ENCODE measurements at places on chromosomes 11 and 22. TPM values are rescaled to one million over a fixed set of nuclear protein-coding genes. Genes with fewer than 3 reads are reported as not detected.

DNA sequence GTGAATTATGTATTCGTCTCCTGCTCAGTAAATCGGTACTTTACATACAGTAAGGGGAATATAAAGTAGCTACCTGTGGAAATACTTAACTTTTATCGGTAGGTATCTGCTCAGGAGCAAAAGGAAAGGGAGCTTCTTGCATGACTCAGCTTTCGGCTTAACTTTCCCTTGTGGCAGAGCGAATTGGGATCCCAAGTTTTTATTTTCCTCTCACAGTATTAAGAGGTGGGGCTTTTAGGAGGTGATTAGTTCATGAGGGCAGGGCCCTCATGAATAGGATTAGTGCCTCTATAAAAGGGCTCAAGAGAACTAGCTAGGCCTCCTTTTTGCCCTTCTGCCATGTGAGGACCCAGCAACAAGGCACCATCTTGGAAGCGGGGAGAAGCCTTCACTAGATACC is 18.7 kb downstream of the RCN1 start:
- no peaks in the 10 kb centered on the region for H3K36me3 ChIP-seq
- peaks cover 6% of the 10 kb centered on the region for H3K4me1 ChIP-seq
- H3K4me3 ChIP-seq = no peak overlapping the region
- no peak overlapping the region for H3K27ac ChIP-seq
- H3K27me3 ChIP-seq = no peaks in the 10 kb centered on the region

DNA sequence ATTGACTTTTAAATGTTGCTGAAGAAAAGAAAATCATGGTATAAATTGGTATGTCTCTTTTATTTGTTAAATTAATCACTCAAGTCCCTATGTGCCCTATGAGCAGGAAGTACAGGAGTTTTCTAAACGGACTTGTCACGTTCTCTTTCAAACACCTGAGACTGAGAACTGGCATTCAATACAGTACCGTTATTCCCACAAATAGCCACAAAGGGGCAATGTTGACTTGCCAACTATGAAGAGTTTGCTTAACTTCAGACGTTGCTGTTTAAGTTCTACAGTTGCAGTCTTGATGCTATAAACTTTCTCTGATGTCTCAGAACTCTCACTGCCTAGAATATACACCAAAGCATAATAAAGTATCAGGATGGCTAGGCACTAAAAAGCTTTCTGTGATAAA is 7.6 kb downstream of the OR56A1 start:
- H3K4me1 ChIP-seq = no peaks in the 10 kb centered on the region
- DNase-seq = peak; percentile 76
- no peak overlapping the region for H3K27ac ChIP-seq
- H3K27me3 ChIP-seq = no peaks in the 10 kb centered on the region
- no peaks in the 10 kb centered on the region for H3K36me3 ChIP-seq
- no peak overlapping the region for H3K4me3 ChIP-seq

DNA sequence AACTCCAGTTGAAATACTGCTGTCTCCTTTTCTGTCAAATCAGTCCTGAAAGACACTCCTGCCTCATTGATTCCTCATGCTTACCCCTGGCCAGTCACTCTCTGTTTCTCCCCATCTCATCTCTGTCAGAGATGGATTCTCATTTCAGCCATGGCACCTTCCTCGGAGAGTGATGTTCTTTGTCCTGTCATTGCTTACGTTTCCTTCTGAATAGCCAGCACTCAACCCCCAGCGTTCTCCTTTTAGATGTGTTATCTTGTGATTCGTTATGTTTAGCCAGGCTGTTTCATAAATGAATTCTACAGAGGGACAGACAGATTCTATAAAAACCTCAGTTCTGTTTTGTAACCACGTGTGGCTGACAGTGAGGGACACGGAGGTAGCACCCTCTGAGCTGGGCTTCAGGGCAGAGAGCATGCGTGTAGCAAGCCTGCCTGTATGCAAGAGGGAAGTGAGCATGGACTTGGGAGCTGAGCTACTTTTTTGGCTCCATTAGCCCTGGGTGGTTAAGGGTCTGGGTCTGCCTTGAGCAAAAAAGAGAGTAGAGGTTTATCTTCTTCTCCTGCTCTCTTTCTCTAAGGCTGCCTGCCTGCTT is 354.6 kb downstream of the DDX10 start:
- no peaks in the 10 kb centered on the region for H3K27me3 ChIP-seq
- no peak for DNase-seq
- no peak overlapping the region for H3K27ac ChIP-seq
- no peaks in the 10 kb centered on the region for H3K4me1 ChIP-seq
- H3K4me3 ChIP-seq = no peak overlapping the region

GRCh38 chr11:27427183-27427980 is 45.2 kb downstream of the LGR4 start:
- no peaks in the 10 kb centered on the region for H3K27me3 ChIP-seq
- H3K36me3 ChIP-seq = no peaks in the 10 kb centered on the region
- peak overlapping the region; percentile 59 for H3K27ac ChIP-seq
- peaks cover 72% of the 10 kb centered on the region for H3K4me1 ChIP-seq
- no peak for DNase-seq
- H3K4me3 ChIP-seq = no peak overlapping the region

GRCh38 chr22:49307870-49308269 is 519.8 kb downstream of the BRD1 start:
- H3K27me3 ChIP-seq = no peaks in the 10 kb centered on the region
- no peaks in the 10 kb centered on the region for H3K36me3 ChIP-seq
- DNase-seq = no peak
- H3K27ac ChIP-seq = no peak overlapping the region

DNA sequence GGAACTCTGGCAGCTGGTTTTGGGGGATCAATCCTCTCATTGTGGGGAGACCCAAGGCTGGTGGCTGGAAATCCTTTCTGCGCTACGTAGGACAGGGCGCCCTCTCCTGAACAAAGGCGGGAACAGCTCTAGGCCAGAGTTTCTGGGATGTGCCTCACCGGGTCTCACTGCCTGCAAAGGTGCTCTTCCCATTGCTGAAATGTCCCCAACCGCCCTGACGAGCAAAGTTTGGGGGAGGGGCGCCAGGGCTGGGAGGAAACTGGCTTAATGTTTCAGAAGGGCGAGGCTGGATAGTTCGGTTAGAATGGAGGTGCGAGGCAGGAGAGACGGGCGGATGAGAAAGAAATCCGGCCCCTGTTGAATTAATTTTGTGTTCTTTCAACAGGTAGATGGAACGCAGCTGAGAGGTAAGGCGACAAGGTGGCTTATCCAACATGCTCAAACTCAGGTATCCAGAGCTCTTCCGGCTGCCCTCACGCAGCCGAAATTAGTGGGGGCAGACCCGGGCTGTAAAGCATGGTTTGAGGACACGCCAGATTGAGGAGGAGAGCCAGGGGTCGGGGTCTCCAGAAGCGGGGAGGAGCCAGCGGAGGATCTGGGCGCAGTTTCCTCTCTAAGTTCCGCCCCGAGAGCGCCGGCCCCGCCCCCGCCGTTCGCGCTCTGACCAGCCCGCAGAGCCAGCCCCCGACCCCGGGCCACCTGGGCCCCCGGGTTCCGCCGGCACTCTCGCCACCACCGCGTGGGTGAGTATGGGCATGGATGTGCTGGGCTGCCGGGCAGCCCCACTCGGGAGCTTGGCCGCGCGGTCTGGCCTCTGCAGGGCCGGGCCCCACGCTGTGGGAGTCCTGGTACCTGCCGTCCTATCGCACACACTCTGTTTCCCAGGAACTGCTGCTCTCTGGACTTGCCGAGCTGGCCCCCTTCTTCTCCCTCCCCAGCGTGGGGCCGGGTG is at the start of gene PGAP2:
Gene PGAP2, plus strand, starts transcription at position 652 of the 952 bp plus-strand sequence. CDS start 2,700 bp downstream, outside the sequence.
- no peaks in the 10 kb centered on the region for H3K36me3 ChIP-seq
- peaks cover 4% of the 10 kb centered on the region for H3K4me1 ChIP-seq
- H3K27ac ChIP-seq = no peak within 1 kb of the TSS
- H3K4me3 ChIP-seq = peak within 1 kb of the TSS; percentile 78

GRCh38 chr11:57463671-57464538 is 3.6 kb downstream of the RTN4RL2 start:
- DNase-seq = peak; percentile 68
- H3K27me3 ChIP-seq = peaks cover 46% of the 10 kb centered on the region
- peaks cover 36% of the 10 kb centered on the region for H3K4me1 ChIP-seq

- peaks cover 28% of the 10 kb centered on the region for H3K4me1 ChIP-seq
- H3K27ac ChIP-seq = peak overlapping the region; percentile 14
- no peak overlapping the region for H3K4me3 ChIP-seq
- no peaks in the 10 kb centered on the region for H3K27me3 ChIP-seq
Measured at GRCh38 chr22:37910890-37911672, 5.0 kb downstream of the MICALL1 start.

DNA sequence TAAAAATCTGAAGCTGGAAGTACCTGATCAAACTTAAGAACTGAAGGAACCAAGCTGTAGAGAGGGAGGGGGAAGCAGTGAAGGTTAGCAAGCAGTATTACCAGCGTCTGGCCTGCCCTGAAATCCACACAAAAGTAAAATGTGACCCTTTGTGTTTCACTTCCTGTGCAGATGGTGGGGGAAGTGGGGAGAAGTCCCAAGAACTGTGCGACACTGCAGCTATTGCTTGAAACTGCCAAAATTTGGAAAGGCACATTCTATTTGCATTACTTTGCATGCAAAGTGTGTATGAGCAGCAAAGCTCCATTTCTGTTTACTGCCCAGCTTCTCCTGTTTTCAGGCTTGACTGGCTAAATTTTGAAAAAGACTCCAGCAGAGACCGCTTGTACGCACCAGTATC is 72.1 kb upstream of the BMAL1 start:
- peaks cover 15% of the 10 kb centered on the region for H3K4me1 ChIP-seq
- H3K27ac ChIP-seq = no peak overlapping the region
- no peak for DNase-seq
- no peaks in the 10 kb centered on the region for H3K36me3 ChIP-seq

DNA sequence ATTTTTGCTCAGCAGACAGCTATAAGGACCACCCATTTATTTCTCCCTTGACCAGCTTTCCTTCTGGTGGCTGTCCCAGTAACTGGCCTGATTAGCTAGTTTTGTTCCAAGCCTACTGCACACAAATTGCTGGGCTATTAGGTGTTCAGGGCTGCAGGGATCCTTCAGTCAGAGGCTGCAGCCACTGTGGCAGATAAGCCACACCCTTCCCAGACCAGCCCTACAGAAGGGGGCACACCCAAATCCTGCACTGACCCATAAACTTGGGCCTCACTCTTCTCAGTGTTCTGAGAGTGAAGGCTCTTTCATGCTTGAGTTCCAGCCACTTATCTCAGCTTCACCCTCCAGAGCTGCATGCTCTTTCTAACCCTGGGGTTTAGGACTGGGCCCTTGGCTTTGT is 200.0 kb downstream of the AASDHPPT start:
- no peaks in the 10 kb centered on the region for H3K27me3 ChIP-seq
- H3K4me1 ChIP-seq = peaks cover 10% of the 10 kb centered on the region
- H3K4me3 ChIP-seq = no peak overlapping the region
- no peak for DNase-seq

DNA sequence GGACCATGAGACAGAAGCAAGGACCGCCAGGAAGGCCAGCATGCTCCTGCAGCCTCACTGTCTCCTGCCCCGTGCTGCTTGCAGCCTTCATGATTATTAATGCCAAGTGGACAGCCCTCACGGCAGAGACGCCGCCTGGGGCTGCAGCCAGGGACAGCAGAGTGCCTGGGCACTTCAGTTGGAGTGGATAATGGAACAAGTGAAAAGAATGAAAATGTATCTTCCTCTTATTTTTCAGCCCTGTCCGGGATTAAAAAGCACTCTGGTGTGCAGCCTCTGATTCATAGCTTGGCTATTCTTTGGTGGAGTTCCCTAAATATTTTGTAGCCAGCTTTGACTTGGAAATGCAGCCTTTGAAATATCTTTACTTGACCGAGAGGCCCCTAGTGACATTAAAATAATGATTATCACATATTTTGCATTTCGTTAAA is 1404.2 kb downstream of the BRD1 start:
- peaks cover 9% of the 10 kb centered on the region for H3K4me1 ChIP-seq
- H3K4me3 ChIP-seq = no peak overlapping the region
- H3K27me3 ChIP-seq = no peaks in the 10 kb centered on the region
- H3K36me3 ChIP-seq = no peaks in the 10 kb centered on the region
- no peak for DNase-seq

DNA sequence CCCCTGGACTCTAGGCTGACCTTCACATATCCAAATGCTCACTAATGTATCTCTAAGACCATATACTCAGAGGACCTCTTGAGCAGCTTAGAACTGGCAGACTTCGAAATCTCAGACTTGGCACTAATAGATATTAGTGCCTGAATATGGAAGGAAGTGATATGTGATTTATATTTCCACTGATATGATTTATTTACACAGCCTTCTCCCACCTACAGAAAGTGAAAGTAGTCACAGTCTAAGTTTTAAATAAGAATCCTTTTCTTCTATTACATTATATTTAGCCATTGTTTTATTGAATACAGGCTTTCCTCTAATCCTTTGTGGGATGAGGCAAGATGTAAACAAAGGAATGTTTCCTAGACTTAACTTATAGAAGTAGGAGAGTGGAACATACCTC is 6.7 kb upstream of the NAV2 start:
- H3K4me1 ChIP-seq = peaks cover 10% of the 10 kb centered on the region
- no peak for DNase-seq
- H3K27me3 ChIP-seq = peaks cover 15% of the 10 kb centered on the region
- no peak overlapping the region for H3K4me3 ChIP-seq

The PNPLA5 gene
- 0.11 TPM for total RNA-seq

The PGA4 gene
- total RNA-seq = 0.41 TPM

The MOGAT2 gene
- total RNA-seq = not detected

The BRSK2 gene
- 8.2 TPM for total RNA-seq

The PTGDR2 gene
- 0.06 TPM for total RNA-seq
